Stimulated activated CD8-positive, alpha-beta memory T cell treated with anti-CD3 and anti-CD28 coated beads, Interleukin-4, amount 100 ng/mL, for 1 hour (primary cell): ENCODE measurements at places on chromosomes 13 and 19.

DNA sequence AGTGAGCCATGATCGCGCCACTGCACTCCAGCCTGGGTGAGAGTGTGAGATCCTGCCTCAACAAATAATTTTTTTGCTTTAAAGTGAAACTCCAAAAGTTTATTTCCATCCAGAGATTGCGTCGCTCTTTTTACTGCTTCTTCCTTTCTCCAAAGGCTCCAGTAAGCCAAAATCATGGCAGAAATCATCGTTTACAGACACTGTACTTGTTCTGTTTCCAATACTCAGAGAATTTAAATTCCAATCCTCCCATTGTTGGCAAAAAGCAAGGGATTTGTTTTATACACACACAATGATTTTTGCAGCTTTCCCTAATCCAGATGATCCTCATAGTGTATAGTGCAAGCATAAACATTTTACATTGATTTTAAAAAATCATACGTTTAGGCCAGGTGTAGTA is 15.3 kb downstream of the FBXO27 start:
- DNase-seq, result no peak

GRCh38 chr13:110624766-110625756 is 9.7 kb downstream of the NAXD start:
- DNase-seq, result no peak

DNA sequence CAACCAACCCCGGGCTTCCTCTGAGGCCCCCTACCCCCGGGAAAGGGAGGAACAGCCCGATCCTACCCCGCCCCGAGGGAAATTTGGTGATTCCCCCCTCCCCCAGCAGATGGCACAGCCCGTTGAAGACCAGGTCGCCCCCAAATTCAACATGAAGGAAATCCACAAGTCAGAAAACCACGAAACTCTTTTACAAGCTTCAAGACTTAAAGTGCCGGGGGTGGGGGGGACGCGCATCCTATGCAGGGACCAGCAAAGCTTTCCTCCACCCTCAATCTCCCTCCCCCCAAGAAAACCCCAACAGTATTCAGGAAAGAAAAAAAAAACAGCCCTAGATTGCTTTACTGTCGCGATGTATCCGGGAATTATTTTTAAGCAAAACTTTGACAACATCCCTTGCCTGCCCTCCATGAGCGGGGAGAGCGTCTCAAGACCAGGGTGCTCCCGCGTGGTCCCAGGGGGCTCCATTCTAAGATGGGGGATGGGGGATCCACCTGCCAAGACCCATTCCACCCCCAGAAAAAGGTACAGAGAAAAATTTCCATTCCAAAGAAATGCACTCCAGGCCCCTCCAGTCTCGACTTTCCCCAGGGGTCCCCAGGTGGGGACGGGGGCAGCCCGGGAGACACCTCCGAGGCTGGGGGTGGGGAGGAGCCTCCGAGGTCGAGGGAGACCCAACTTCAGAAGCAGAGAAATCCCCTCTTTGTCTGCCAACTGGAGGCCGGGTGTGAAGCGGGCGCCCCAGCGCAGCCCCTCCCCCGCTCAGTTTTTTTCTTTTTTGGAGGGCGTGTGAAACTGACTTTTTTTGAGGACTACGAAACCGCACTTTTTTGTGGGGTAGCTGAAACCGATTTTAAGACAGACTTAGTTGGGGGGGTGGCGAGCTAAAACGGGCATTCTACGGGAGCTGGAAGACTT is 1.5 kb downstream of the TCF3 start:
- peak; percentile 37 for DNase-seq

DNA sequence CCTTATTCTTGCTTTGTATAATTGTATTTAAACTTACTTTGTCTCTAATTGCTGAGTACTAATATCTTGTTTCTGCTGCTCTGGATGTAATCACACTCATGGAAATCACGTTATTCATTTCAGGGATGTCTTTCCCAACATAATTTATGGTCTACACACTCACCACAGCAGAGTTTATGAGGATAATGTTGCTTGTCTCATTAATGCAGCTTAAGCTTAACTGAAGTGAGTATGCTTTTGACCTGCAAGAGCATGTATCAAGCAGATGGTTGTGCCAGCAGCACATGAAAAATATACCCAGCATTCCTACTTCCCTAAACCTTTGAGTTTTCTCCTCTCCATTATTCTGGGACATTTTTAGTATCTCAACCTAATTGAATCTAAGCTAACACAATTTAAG is 1080.9 kb downstream of the SLITRK5 start:
- DNase-seq, result no peak

- DNase-seq, result no peak
These were observed 95.3 kb upstream of the SLC15A1 start for GRCh38 chr13:98847780-98848179.

GRCh38 chr19:31955061-31955460 is 390.3 kb upstream of the ZNF507 start:
- no peak for DNase-seq

GRCh38 chr13:59885076-59885475 is 278.7 kb downstream of the DIAPH3 start:
- no peak for DNase-seq

DNA sequence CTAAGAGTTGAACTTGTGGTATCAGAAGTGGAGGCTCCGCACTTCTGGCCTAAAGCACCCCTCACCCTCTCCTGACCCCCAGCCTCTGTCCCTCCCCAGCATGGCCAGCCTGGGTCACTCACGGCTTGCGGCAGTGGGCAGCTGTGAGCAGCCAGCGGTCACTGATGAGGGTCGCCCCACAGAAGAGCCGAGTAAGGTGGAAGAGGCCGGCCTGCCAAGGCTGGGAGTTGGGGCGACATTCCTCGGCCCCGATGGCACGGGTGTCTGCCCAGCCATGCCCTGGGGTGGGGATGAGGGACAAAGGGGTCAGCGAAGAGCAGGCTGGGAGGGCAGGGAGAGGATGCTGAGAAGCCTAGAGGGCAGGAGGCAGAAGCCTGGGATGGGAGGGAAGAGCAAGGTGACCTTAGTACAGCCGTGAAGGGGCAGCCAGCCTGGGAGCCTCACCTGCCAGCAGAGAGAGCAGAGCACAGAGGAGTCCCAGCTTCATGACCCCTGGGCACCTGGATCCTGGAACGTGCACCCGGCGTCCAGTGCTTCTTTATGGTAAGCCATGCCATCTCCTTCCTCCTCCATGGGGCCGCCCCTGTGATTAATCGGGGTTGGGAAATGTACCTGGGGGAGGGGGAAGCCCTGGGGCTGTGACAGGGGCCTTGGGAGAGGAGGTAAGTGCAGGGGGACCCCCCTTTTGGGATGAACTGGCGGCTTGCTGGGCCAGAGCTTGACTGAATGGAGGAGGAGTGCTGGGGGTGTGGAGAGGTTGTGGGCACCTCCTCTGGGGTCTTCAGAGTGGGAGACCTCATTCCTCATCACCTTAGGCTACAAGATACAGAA is 7.9 kb upstream of the KLK8 start:
- DNase-seq, result no peak

- no peak for DNase-seq
These were observed 14.1 kb upstream of the CCNA1 start for GRCh38 chr13:36418022-36418805.

- no peak for DNase-seq
These were observed 18.2 kb upstream of the PTBP1 start for GRCh38 chr19:778910-779653.

- peak; percentile 7 for DNase-seq
These were observed 127.0 kb downstream of the IER2 start for GRCh38 chr19:13277104-13277809.

DNA sequence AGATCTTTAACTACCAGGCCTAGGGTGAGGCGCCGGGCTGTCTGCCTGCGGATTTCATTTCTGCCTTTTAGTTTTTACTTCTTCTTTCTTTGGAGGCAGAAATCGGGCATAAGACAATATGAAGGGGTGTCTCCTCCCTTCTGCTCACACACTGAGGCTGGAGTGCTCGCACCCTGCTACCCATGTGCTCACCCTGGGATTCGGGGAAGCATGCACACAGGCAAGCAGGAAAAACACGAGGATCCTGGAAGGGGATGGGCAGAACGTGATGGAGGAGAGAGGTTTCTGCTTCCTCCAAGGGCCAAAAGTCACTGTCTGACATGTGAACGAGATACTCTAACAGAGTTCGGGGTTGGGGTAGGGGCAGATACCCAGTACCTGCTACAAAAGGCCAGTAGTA is 28.4 kb downstream of the ZNF823 start:
- DNase-seq, result no peak
